ENCODE measurements at places on chromosomes 11 and 22. TPM values are rescaled to one million over a fixed set of nuclear protein-coding genes. Genes with fewer than 3 reads are reported as not detected.

GRCh38 chr22:36977401-36977861 lies 41.8 kb downstream of the TST start:
- peaks cover 6% of the 10 kb centered on the region for H3K4me1 ChIP-seq
- peak overlapping the region; percentile 47 for H3K4me3 ChIP-seq
- DNase-seq = peak; percentile 36
- no peak overlapping the region for H3K27ac ChIP-seq
- H3K36me3 ChIP-seq = no peaks in the 10 kb centered on the region

- H3K4me3 ChIP-seq = no peak overlapping the region
- no peaks in the 10 kb centered on the region for H3K27me3 ChIP-seq
- DNase-seq = no peak
- no peaks in the 10 kb centered on the region for H3K4me1 ChIP-seq
Measured at GRCh38 chr11:95385577-95385976, 154.6 kb upstream of the SESN3 start.

GRCh38 chr22:35838855-35839576 lies 121.3 kb downstream of the APOL5 start:
- no peaks in the 10 kb centered on the region for H3K36me3 ChIP-seq
- H3K4me1 ChIP-seq = peaks cover 14% of the 10 kb centered on the region

- no peak overlapping the region for H3K27ac ChIP-seq
- no peaks in the 10 kb centered on the region for H3K36me3 ChIP-seq
- H3K4me3 ChIP-seq = no peak overlapping the region
- no peak for DNase-seq
Measured at GRCh38 chr11:128625326-128625725, 38.0 kb upstream of the ETS1 start.

GRCh38 chr11:2759228-2760195 lies 59.7 kb upstream of the KCNQ1OT1 start:
- H3K4me3 ChIP-seq = no peak overlapping the region
- no peak overlapping the region for H3K27ac ChIP-seq
- DNase-seq = no peak
- H3K36me3 ChIP-seq = no peaks in the 10 kb centered on the region
- H3K4me1 ChIP-seq = no peaks in the 10 kb centered on the region
- no peaks in the 10 kb centered on the region for H3K27me3 ChIP-seq

- H3K27me3 ChIP-seq = no peaks in the 10 kb centered on the region
- H3K36me3 ChIP-seq = no peaks in the 10 kb centered on the region
- no peaks in the 10 kb centered on the region for H3K4me1 ChIP-seq
- H3K4me3 ChIP-seq = no peak overlapping the region
- no peak for DNase-seq
Measured at GRCh38 chr11:96554236-96554820, 164.5 kb downstream of the JRKL start.

NAV2 gene
- 34.2 TPM for total RNA-seq

DNA sequence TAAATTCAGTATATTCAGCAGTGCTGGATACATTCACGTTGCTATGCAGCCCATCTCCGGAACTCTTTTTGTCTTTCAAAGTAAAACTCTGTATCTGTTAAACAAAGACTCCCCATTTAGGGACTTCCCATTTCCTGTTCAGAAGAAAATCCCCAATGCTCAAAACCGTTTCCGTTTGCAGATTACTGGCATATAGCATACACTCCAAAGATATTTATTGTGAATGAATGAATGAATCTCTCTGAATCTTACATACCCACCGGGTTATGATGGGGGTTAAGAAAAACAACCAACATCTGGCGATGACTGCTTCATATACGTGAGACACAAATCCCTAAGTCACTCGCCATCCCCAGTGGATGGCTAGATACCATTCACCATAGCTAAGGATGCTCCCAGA lies 1.6 kb downstream of the THY1 start:
- peaks cover 18% of the 10 kb centered on the region for H3K4me1 ChIP-seq
- no peaks in the 10 kb centered on the region for H3K36me3 ChIP-seq
- no peak overlapping the region for H3K27ac ChIP-seq
- no peak for DNase-seq

DNA sequence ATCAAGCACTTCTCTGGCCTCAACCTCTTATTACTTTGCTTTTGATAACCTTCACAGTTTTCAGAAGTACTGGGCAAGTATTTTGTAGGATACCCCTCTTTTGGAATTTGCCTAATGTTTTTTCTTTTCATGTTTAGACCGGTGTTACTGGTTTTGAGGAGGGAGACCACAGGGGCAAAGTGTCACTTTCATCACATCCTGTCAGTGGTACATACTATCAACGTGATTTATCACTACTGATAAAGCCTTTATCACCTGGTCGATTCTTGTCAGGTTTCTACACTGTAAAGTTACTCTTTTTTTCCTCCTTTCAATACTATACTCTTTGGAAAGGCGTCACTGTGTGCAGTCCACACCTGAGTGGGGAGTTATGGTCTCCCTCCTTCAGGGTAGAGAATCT lies 26.7 kb downstream of the QSER1 start:
- no peak overlapping the region for H3K4me3 ChIP-seq
- H3K27me3 ChIP-seq = no peaks in the 10 kb centered on the region
- no peak overlapping the region for H3K27ac ChIP-seq
- DNase-seq = no peak
- H3K36me3 ChIP-seq = no peaks in the 10 kb centered on the region

- H3K36me3 ChIP-seq = peaks cover 50% of the 10 kb centered on the region
- H3K27ac ChIP-seq = no peak overlapping the region
- H3K4me1 ChIP-seq = peaks cover 8% of the 10 kb centered on the region
- DNase-seq = no peak
- no peaks in the 10 kb centered on the region for H3K27me3 ChIP-seq
Measured at GRCh38 chr11:19939415-19939929, 220.8 kb downstream of the DBX1 start.

- H3K36me3 ChIP-seq = peaks cover 39% of the 10 kb centered on the region
- no peaks in the 10 kb centered on the region for H3K27me3 ChIP-seq
- DNase-seq = no peak
- no peak overlapping the region for H3K27ac ChIP-seq
- H3K4me3 ChIP-seq = no peak overlapping the region
Measured at GRCh38 chr22:40399621-40400020, 29.2 kb downstream of the SGSM3 start.

- no peak for DNase-seq
- H3K36me3 ChIP-seq = no peaks in the 10 kb centered on the region
- peaks cover 7% of the 10 kb centered on the region for H3K4me1 ChIP-seq
- peaks cover 26% of the 10 kb centered on the region for H3K27me3 ChIP-seq
Measured at GRCh38 chr11:125088123-125088522, 23.3 kb downstream of the TMEM218 start.

- peaks cover 5% of the 10 kb centered on the region for H3K4me1 ChIP-seq
- no peaks in the 10 kb centered on the region for H3K36me3 ChIP-seq
- no peak for DNase-seq
- no peak overlapping the region for H3K4me3 ChIP-seq
- no peak overlapping the region for H3K27ac ChIP-seq
Measured at GRCh38 chr22:50087646-50088045, 2.2 kb upstream of the MOV10L1 start.

- peak overlapping the region; percentile 0 for H3K27ac ChIP-seq
- peaks cover 36% of the 10 kb centered on the region for H3K36me3 ChIP-seq
- no peaks in the 10 kb centered on the region for H3K27me3 ChIP-seq
- H3K4me1 ChIP-seq = peaks cover under 1% of the 10 kb centered on the region
- DNase-seq = peak; percentile 21
- no peak overlapping the region for H3K4me3 ChIP-seq
Measured at GRCh38 chr11:72989727-72990126, 152.4 kb downstream of the FCHSD2 start.

DNA sequence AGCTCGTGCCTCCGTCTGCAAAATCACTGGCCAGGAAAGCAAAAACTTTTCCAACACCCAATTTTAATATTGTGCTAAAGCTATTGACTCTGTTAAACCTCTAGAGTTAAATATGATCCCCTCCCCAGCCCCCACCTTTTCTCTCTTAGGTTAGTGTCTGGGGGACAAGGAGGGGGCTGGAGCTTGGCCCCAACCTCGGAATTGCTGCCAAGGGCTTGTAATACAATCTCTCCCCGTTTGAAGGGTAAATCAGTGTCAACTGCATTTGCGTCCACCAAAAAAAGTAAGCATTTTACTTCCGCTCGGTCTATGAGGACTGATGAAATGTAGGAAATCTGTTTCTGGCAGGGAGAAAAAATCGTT lies at the start of gene GAS2:
Gene GAS2, plus strand, starts transcription at position 287 of the 363 bp plus-strand sequence. CDS start 8,259 bp downstream, outside the sequence.
- H3K4me3 ChIP-seq = peak within 1 kb of the TSS; percentile 54
- peak; percentile 17 for DNase-seq
- H3K27me3 ChIP-seq = no peaks in the 10 kb centered on the region
- H3K4me1 ChIP-seq = peaks cover 10% of the 10 kb centered on the region
- no peaks in the 10 kb centered on the region for H3K36me3 ChIP-seq

GRCh38 chr11:79108851-79109250 lies 332.0 kb downstream of the TENM4 start:
- H3K4me1 ChIP-seq = no peaks in the 10 kb centered on the region
- H3K27me3 ChIP-seq = no peaks in the 10 kb centered on the region
- no peaks in the 10 kb centered on the region for H3K36me3 ChIP-seq
- H3K4me3 ChIP-seq = no peak overlapping the region
- H3K27ac ChIP-seq = no peak overlapping the region

DNA sequence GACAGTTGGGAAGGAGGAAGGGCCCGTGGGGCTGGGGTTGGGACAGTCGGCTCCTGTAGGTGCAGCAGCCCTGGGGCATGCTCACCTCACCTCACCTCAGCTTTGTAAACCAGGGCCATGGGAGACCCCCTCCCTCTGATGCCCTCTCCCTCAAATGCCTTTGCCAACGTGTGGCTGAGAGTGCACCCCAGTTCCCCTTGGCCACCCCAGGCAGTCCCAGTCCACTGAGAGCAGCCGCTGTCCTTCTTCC lies 4.2 kb upstream of the NEAT1 start:
- H3K27ac ChIP-seq = peak overlapping the region; percentile 100
- H3K27me3 ChIP-seq = no peaks in the 10 kb centered on the region
- H3K36me3 ChIP-seq = peaks cover 8% of the 10 kb centered on the region
- peaks cover 40% of the 10 kb centered on the region for H3K4me1 ChIP-seq

- H3K36me3 ChIP-seq = no peaks in the 10 kb centered on the region
- H3K4me1 ChIP-seq = no peaks in the 10 kb centered on the region
- no peaks in the 10 kb centered on the region for H3K27me3 ChIP-seq
- no peak overlapping the region for H3K4me3 ChIP-seq
Measured at GRCh38 chr11:111427471-111427912, 48.4 kb upstream of the POU2AF1 start.

DNA sequence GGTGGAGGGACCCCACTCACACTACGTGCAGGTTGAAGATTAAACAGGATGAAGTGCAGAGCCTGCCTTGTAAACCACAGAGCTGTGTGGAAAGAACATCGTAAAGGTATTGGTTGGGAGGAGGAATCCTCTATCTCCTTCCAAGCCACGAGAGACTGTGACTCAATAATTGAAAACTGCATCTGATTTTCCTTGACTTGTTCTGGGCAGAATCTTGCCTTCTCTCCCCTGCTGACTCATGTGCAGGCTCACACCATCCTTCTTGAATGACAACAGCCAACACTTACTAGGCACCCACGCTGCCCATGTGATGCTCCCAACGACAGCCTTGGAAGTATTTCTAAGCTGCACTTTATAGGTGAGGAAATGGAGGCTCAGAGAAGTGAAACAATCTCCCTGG lies 563.0 kb downstream of the MIAT start:
- no peak overlapping the region for H3K4me3 ChIP-seq
- H3K27ac ChIP-seq = no peak overlapping the region
- no peaks in the 10 kb centered on the region for H3K36me3 ChIP-seq
- peaks cover 2% of the 10 kb centered on the region for H3K4me1 ChIP-seq

- H3K27me3 ChIP-seq = no peaks in the 10 kb centered on the region
- no peak overlapping the region for H3K27ac ChIP-seq
- no peaks in the 10 kb centered on the region for H3K4me1 ChIP-seq
- H3K4me3 ChIP-seq = no peak overlapping the region
- no peaks in the 10 kb centered on the region for H3K36me3 ChIP-seq
Measured at GRCh38 chr11:33835143-33835878, 56.6 kb downstream of the LMO2 start.

GRCh38 chr11:206002-206384 lies 1.2 kb downstream of the BET1L start:
- no peak for DNase-seq
- peak overlapping the region; percentile 84 for H3K4me3 ChIP-seq
- H3K27ac ChIP-seq = peak overlapping the region; percentile 100
- H3K4me1 ChIP-seq = peaks cover 33% of the 10 kb centered on the region
- peaks cover 50% of the 10 kb centered on the region for H3K36me3 ChIP-seq

CSF2RB gene
- total RNA-seq = 1.7 TPM

SPI1 gene
- 10.5 TPM for total RNA-seq

NPAS4 gene
- not detected for total RNA-seq

All from heart right ventricle (tissue), 16 donors.